Right renal pelvis (tissue), 4 donors: ENCODE measurements at places on chromosomes 4 and X. TPM values are rescaled to one million over a fixed set of nuclear protein-coding genes. Genes with fewer than 3 reads are reported as not detected.

The TMPRSS11F gene
- not detected for polyA plus RNA-seq

The CTAG1A gene
- not detected for polyA plus RNA-seq

The TCP11X2 gene
- polyA plus RNA-seq = 0.68 TPM

The PTCHD1 gene
- 0.90 TPM for polyA plus RNA-seq

The RASL11B gene
- 45.0 TPM for polyA plus RNA-seq
